ENCODE measurements at places on chromosomes 12 and 14. TPM values are rescaled to one million over a fixed set of nuclear protein-coding genes. Genes with fewer than 3 reads are reported as not detected.

DNA sequence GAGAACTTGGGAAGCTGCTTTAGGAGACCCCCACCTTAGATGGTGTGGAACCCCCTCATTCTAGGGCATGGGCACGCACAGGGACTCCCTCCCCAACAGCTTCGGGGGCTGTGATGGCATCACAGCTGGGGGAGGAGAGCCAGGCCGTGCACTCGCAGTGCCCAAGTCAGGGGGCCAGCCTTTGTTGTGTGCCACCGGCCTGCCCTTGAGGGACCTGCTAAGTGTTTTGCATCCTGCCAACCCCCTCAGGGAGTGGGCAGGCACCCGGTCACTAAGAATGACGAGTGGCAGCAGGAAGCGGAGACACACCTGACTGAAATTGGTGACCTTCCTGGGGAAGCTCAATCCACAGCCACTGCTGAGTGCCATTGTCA lies 334.9 kb upstream of the SFSWAP start:
- no peak for DNase-seq

GRCh38 chr14:68441542-68441941 lies 351.3 kb downstream of the ZFP36L1 start:
- DNase-seq = no peak

GRCh38 chr12:53060721-53061276 lies 10.9 kb downstream of the TNS2 start:
- DNase-seq = no peak

GRCh38 chr14:65790172-65790815 lies 377.8 kb downstream of the FUT8 start:
- no peak for DNase-seq

- DNase-seq = no peak
These were observed 155.8 kb upstream of the FOXN3 start for GRCh38 chr14:89572596-89573398.

GRCh38 chr14:53696217-53696965 lies 260.2 kb downstream of the BMP4 start:
- peak; percentile 23 for DNase-seq

DNA sequence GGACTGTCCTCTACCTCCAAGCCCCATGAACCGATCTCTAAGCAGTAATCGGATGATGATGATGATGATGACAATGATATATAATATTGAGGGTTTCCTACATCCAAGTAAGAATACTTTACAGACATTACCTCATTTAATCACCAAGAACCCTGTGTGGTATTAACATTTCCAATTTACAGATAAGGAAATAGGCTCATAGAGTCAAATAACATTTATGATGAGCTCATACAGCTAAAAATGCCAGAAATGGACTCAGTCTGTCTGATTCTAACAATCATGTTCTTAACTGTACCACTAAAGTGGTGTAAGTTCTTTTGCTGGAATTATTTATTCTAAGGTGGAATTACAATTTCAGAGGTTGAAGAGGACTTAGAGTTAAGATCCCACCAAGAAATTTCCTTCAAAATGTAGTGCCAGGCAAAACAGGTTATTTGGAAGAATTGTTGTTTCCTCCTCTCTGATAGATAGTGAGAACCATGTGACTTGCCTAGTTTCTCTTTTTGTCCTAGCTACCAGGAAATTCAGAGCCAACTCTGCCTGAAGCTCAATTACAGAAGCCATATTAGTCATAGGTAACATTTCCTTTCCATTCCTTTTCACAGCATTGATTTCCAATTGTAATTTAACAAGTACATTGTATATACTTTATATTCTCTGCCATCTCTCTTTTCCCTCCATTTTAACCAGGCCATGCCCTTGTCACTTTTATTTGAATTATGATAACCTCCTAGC lies 23.8 kb upstream of the CCDC175 start:
- DNase-seq = no peak

DNA sequence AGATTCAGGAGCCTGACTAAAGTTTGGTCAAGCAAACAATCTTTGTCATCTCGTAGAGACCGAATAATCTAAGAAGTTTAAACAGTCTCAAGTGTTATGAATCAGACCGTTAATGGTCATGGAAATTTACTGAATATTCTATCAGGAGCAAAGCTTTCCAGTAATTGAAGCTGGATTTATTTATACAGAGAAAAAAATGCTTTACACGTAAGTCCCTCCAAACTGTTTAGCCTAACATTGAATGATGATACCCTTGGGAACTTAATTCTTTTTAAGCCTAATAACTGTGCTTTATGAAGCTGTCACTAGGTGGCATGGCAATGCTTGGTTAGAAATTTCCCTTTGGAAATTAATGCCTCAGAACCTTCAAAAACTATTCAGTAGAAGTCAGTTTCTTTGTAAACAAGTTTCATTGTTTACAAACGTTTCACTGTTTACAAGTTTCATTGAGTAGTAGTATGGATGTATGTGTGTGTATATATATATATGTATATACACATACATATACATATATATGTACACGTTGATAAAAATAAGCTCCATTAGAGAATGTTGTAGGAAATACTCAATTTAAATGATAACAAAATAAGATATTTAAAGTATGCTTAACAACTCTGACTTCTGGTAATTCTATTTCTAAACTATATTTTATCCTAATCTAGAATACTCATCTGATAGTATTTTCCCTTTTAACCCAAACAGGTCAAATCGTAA lies 32.1 kb downstream of the DEPDC4 start:
- no peak for DNase-seq

GRCh38 chr12:3171195-3171591 lies 94.0 kb downstream of the TSPAN9 start:
- DNase-seq = no peak

DNA sequence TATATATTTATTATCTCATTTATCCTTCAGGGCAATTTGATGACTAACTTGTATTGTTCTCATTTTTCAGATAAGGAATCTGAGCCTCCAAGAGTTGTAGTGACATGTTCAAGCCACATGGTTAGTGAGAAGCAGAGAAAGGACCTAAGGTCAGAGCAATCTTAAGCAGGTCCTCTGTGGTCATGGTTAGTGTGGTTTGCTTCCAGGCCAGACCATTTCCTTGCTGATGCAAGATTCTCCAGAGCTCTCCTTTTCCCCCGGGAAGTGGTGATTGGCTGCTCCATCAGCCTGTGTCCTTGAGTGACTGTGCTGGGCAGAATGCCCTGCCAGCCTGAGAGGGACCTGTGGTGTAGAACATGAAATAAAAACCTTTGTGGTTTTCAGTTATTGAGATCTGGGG lies 141.3 kb downstream of the KTN1 start:
- DNase-seq = peak; percentile 83

- no peak for DNase-seq
These were observed 72.9 kb upstream of the FOXN3 start for GRCh38 chr14:89489761-89490437.

DNA sequence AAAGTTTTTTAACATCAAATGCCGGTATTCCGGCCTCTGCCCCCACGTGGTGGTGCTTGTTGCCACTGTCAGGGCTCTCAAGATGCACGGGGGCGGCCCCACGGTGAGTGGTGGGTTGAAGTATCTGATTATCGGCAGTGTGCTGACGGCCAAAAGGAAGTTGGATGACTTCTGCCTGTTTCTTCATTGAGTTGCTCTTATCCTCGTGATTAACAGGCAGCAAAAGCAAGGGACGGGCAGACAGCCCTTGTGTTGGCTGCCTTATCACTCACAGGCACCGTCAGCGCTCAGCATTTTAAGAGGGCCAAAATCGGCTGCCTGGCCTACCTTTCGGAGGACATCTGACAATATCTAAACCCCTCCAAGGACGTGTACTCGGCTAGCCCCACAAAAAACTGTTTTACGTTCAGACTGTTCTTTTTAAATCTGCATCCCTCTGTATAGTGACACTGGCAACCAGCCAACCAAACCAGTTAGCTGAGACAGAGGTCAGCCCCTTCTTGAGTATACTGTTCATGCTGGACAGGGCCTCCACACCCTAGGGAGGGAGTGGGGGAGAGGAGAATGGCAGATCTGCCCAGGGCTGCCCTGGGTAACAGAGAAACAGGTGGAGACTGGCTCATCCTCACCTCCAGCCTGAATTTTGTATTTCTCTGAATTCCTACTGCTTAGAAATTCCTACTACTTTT lies 22.9 kb upstream of the AKAP5 start:
- no peak for DNase-seq

- DNase-seq = peak; percentile 12
These were observed 14.2 kb upstream of the PLXNC1 start for GRCh38 chr12:94133964-94134795.

DNA sequence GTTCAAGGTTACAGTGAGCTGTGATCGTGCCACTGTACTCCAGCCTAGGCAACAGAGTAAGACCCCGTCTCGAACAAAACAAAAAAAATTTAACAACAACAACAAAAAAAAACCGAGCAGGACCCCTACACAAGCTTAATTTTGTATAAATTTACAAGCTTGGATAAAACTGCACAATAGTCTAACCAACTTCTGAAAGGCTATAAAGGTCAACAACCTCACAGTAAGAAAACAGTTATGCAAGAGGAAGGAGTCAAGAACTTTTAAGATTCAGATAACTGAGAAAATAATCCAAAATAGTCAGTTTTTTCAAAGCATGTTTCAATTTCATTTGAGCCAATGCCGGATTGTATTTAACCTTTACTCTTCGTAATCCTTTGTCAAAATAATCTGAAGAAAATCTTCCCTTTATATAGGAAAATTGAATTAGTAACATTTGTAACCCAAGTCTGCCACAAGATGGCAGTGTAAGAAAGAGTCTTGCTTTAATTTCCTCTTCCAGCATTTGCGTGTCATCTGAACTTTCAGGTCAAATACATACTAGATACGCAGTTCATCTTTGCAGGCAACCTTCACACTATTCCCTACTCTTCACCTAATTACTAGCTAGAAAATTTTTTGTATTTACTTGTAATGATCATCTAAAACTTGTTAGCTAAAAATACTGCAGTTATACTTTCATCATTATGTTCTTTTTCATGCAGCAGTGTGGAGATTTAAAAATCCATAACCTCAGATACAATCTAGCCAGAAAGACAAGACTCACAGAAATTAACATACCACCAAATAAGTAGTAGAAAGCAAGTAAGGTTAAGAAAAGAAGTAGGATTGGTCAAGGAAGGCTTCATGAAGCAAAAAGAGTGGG lies 5.8 kb downstream of the CCNB1IP1 start:
- DNase-seq = no peak

- DNase-seq = no peak
These were observed 443.2 kb upstream of the TMEM132C start for GRCh38 chr12:127823801-127824200.

DNA sequence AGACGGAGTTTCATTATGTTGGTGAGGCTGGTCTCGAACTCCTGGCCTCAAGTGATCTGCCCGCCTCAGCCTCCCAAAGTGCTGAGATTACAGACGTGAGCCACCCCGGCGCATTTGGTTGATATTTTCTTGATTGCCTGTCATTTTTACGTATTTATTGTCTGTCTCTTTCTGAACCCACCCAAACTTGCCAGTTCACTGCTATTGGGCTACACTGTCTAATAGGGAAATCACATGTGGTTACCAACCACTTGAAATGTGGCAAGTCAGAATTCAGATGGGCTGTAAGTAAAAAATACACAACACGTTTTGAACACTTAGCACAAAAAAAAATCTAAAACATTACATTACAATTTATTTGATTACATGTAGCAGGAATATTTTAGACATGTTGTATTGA lies 2.1 kb downstream of the WSB2 start:
- no peak for DNase-seq

- DNase-seq = no peak
These were observed 45.7 kb upstream of the MEG3 start for GRCh38 chr14:100780246-100780645.

GRCh38 chr12:70555081-70555480 lies 82.1 kb downstream of the PTPRB start:
- DNase-seq = no peak

GRCh38 chr12:54420766-54421144 lies 1.7 kb upstream of the ITGA5 start:
- no peak for DNase-seq

- DNase-seq = no peak
These were observed 203.8 kb upstream of the SRRM4 start for GRCh38 chr12:118777504-118777903.

GRCh38 chr14:67589204-67589770 lies 10.8 kb downstream of the PIGH start:
- DNase-seq = no peak

GRCh38 chr12:44294649-44295048 lies 458.8 kb downstream of the TMEM117 start:
- DNase-seq = no peak

- no peak for DNase-seq
These were observed 821.0 kb downstream of the TMEM121 start for GRCh38 chr14:106347291-106347778.

The OR6C2 gene
- not detected for total RNA-seq

The AJUBA gene
- total RNA-seq = 90.8 TPM

The IFNG-AS1 gene
- not detected for total RNA-seq

The KLRG1 gene
- 2.5 TPM for total RNA-seq

The MYH6 gene
- total RNA-seq = not detected

The ANHX gene
- total RNA-seq = not detected

The CIROP gene
- not detected for total RNA-seq

The FAM186B gene
- 0.21 TPM for total RNA-seq

The AGAP2 gene
- under 0.01 TPM for total RNA-seq

The CIT gene
- total RNA-seq = 4.3 TPM

The PLCZ1 gene
- not detected for total RNA-seq

The GSC gene
- not detected for total RNA-seq

The YAF2 gene
- 15.7 TPM for total RNA-seq

The BICDL1 gene
- 7.9 TPM for total RNA-seq

The BDKRB1 gene
- total RNA-seq = 0.17 TPM

The WIF1 gene
- total RNA-seq = not detected

All from kidney epithelial cell (primary cell).